ENCODE measurements at places on chromosomes 6 and 20.

GRCh38 chr6:110322874-110323242 is 35.3 kb downstream of the METTL24 start:
- no peak for DNase-seq

- DNase-seq: no peak
Observed at GRCh38 chr20:34774449-34774848, 51.0 kb downstream of the NCOA6 start.

DNA sequence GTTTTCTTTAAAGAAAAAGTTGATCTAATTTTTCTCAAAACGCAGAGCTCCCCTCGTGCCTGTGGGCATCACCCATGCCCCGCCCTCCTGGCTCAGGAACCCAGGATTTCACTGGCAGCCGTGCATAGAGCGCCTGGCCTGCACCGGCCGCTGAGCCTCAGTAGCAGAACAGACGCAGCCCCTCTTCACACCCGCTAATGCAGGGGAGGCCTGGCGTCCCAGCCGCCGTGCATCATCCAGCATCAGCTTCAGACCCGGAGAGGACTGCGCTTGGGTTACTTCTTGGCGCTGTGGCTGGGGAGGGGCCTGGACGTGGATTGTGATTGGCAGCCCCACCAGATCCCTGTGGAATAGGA is 18.1 kb downstream of the RBM38 start:
- DNase-seq: no peak

DNA sequence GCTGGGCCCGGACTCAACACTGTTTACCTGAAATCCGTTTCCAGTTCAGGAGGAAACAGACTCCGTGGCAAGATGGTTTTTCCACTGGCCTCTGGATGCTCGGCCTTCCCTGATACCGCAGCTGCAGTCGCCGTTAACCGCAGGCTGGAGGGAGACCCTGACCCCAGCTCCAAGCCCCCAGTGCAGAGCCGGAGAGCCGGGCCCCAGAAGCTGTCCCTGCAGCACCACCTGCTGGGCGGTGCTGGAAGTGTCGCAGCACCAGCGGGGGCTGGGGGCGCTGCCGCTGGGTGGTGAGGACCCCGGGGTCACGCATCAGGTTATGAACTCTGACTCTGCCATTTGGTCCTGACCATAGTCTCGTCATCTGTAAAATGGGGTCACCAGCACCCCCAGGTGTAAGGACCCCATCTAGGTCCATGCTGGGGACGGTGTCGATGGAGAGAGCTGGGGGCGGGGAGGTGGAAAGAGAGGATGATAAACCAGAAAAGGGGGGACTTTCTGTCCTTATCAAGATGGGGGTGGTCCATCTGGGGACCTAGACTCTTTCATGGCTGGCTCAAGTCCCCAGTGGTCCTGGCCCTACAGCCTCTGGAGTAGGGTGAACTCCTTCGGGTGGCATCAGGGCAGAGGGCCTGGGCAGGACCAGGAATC is 20.8 kb upstream of the CHRNA4 start:
- no peak for DNase-seq

DNA sequence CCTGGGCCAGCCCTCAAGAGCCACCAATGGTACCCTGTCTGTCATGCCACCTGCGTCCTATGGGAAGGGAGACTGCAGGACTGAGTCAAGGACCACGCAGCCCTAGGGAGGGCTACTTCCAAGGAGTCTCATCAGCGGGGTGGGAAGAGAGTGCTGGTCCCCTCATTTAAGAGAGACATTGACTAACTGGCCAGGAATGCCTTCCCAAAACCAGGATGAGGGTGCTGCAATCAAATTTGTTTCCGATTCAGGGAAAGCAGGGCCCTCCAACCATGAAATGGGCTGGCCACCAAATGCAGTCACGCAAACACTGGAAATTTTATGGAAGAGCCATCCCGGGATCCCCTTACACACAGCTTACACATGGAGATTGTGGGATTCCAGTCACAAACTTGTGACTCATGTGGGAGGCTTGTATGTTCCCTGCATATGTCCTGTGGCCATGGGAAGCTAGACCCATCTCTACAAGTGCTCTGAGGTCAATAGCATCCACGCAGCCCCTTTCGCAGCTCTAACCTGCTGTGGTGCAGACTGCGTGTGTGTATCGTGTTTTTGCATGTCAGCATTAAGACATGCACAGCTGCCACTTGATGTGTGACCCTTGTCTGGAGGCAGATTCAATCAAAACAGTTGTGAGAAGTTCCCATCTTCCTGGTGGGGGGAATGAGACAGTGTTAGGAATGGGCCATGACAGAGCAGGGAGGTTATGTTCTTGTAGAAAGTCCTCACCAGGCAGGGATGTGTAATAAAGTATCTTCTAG is 53.0 kb upstream of the CST7 start:
- DNase-seq: no peak

- DNase-seq: no peak
Observed at GRCh38 chr6:56400273-56400672, 152.9 kb upstream of the COL21A1 start.

GRCh38 chr20:10297684-10298240 is 79.1 kb downstream of the SNAP25 start:
- DNase-seq: peak; percentile 59

- DNase-seq: no peak
Observed at GRCh38 chr20:18005170-18005989, 36.6 kb downstream of the MGME1 start.

DNA sequence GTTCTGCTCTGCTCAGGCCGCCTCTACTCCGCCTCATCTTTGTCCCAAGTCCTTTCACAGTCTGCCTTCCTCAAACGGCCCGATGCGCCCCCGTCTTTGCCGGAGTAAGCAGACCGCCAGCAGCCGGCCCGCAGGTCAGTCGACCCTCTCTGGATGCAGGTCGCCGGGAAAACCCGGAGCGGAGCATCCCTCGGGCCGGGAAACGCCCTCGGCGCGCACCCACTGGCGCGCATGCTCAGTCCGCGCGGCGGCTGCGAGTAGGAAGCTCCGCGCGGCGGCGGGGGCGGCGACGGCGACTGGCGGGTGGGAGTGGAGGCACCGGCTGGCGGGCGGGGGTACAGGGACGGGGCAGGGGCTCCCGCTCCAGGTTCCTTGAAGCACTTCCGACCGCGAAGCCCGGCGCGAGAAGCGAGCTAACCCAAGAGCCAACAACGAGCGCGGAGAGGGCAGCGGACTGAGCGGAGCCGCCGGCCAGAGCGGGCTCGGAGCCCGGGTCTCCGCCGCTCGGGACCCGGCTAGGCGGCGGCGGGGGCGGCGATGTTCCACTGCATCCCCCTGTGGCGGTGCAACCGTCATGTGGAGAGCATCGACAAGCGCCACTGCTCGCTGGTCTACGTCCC is at the start of gene LRRC1:
LRRC1 (plus strand) TSS at position 286 of the 620 bp plus-strand sequence; CDS start at position 538, 252 bp downstream.
- DNase-seq: peak; percentile 90

GRCh38 chr6:85452441-85452881 is 2.6 kb downstream of the NT5E start:
- peak; percentile 98 for DNase-seq

All from fibroblast of lung (primary cell).